HS-5 (cell line): ENCODE measurements at places on chromosomes 3 and 15.

- no peak for DNase-seq
These were observed 568.3 kb downstream of the AGBL1 start for GRCh38 chr15:86647810-86648440.

GRCh38 chr15:86663979-86664378 is 584.3 kb downstream of the AGBL1 start:
- DNase-seq: no peak

DNA sequence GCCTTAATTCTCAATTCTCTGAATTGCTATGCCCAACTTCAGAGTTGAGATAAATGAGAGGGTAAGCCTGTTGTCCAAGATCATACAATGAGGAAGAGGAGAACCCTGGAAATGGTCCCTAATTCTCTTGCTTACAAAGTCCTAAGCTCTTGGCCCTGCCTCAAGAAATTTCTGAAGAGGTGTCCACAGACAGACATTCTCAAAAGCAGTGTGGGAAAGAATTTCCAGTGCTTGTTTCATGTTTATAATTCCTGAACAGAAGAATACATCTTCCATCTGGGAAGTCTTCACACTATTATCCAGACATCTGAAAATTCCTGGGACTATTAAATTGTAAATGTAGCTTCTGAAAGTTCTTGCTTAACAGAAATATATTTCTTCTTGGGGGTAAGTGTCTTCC is 166.8 kb upstream of the LRTM1 start:
- DNase-seq: no peak

DNA sequence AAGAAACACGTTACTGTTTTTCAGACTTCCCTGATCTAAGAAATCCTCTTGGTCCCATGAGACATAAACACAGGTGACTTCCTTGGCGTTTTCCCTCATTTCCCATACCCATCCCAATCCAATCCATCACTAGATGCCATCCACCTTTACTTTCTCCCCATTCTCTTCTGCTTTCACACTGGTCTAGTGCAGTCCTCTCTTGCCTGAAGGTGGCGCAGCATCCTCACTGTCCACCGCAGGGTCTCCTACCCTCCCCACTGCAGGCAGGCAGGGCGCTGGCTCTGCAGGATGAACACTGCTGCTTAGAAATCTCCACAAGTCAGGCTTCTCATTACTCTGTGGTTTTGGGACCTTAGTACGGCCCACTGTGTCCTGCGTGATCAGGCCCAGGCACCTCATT is 58.2 kb downstream of the RAB7A start:
- no peak for DNase-seq

DNA sequence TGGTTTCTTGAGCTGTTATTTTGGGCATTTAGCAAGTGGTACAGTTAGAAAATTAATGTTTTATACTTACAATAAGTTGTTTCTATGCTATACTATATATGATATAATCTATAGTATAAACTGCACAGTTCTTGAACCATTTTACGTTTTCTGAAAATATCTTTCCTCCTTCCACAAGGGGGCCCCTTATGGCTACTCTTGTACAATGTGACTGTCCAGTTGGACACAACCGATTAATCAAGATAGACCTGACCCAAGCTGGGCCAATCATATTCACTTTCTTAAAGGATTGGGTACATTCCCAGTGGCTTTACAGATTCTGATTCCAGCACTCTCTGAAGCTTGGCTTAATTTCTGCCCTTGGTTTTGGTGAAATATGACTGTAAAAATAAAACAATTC is 953.4 kb downstream of the AGBL1 start:
- DNase-seq: no peak

DNA sequence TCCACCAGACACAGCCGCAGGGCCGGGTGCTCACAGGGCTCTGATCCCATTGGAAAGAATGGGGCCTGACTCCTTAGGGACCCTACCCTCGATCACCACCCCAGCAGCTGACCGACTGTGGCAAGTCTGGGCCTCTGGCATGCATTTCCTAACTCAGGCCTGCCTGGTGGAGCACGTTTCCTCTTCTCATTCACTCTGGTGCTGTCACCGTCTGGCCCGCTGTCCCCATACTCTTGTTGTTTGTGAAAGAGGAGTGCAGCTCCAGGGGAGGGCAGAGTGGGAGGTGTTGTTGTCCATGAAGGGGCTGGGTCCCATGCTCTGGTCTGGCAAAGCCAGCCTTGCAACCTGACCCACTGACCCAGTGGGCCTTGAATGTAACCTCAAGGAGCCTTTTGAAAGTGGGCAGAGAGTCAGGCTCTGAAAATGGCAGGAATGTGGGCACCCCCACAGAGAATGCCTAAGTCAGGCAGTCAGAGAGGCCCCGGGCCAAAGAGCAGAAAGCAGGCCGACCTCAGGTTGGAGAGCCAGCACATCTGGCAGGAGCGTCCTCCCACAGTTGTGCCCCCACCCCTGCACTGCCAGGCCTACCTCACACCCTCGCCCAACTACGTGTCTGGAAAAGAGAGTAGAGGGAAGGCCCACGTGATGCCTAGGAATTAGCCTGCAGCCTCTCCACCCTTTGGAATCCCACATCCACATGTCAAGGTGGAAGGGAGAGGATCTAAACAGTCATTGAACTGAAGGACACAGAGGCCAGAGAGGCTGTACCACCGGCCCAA is 10.9 kb downstream of the SEMA7A start:
- DNase-seq: peak; percentile 92

- no peak for DNase-seq
These were observed 30.3 kb upstream of the POLG start for GRCh38 chr15:89364741-89365450.

DNA sequence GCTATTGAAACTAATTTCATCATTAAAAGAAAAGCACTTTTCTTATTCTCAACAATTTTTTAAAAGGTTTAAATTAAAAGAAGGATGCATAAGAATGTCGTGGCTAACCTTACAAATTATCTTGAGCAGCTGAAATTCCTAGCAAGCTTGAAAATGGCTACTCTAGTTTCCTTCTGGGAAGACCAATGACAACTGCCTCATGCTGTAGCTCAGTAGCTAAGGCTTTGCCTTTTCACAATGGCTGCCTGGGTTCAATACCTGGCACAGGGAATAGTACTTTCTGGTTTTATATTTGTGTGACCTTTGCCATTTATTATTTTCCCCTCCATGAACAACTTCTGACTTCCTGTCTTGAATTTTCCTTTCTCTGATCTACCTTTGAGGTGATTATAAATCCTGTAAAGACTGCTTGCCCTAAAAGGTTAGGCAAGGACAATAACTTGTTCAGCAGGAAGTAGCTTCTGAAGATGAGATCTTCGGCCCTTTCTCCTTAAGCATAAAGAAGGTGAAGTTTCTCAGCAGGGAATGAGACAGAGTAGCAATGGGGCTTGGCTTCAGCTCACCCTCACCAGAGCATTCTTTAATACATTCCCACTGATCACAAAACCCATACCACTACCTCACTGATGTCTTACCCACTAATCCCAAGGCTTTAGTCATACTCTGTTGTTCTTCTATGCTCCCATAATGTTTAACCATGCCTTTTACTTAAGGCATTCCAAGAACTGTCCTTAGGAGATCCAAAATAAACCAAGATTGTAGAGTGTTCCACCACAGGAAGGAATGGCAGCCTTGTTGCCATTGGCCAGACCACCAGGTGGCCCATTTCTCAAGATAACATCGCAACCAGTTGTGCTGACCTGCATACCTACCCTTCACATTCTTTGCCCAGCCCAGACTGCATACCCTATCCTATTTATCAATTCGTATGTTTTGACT is 276.8 kb downstream of the ULK4 start:
- DNase-seq: no peak

DNA sequence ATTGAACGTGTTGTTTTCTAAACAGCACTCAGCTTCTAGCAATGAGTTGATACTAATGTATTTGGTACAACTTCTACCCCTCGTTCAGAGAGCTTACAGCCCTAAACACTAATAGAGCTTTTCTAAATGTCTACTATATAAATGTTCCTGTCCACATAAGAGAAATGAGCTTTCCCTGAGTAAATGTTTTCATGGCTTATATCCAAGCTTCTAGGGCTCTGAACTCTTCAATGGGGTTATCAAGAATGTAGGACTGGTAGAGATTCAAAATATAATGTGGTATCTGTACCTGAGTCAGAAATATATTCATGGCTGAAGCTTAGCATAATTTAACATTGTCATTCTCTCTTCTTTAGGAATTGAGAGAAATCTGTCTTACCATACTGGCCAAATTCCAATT is 73.4 kb downstream of the SERPINI1 start:
- DNase-seq: no peak

DNA sequence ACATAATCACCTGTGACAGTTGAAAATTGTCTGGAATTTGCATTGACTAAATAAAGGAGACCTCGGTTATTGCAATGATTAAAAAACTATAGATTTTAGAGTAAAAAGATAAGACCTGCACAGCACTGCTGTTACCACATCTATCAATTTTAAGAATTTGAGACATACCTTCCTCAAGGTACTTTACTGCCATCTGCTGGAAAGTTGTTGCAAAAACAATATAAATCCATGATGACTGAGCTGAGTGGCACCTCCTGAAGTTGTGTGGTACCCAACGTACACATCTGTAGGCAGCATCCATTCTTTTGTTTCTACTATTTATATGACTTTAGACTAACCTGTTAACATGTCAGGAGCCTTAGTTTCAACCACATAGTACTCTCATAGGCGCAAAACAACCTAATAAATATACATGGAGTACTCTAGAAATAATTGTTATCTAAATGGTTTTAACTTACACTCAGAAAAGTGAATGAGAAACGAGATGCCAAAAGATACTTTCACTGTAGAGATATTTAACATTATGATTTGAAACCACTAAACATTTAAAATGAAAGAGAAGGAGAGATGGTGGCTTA is 106.7 kb downstream of the GHSR start:
- peak; percentile 29 for DNase-seq

- DNase-seq: no peak
These were observed 617 bp upstream of the HPS3 start for GRCh38 chr3:149128821-149129220.

GRCh38 chr3:148631124-148631903 is 66.4 kb upstream of the AGTR1 start:
- no peak for DNase-seq
